CD14-positive monocyte (primary cell): ENCODE measurements at places on chromosomes 6 and 20. TPM values are rescaled to one million over a fixed set of nuclear protein-coding genes. Genes with fewer than 3 reads are reported as not detected.

Gene C6orf58
- not detected in 2 replicates for polyA plus RNA-seq

DNA sequence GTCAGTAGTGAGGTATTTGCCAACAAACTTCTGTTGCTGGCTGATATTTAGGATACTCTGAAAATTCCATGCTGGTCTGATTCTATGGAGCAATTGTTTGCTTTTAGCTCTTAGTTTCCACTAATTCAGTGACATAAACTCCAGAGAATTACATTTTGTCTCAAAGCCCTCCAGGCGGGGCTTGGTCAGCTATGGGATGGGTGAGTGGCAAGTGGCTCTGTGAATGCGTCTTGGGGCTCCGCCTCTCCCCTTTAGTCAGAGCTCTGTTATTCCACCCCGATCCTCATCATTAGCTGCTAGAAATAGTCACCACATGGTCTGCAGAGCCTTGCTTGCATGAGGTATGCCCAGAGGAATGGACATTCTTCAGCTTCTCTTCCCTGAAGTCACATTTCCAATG is 540.6 kb downstream of the QKI start:
- DNase-seq = no peak
- no peaks in the 10 kb centered on the region for H3K4me1 ChIP-seq
- H3K4me3 ChIP-seq = no peak overlapping the region
- no peak overlapping the region for H3K27ac ChIP-seq
- peaks cover 22% of the 10 kb centered on the region for H3K27me3 ChIP-seq

GRCh38 chr20:32207626-32208498 is at the start of the genes PLAGL2 and POFUT1:
PLAGL2 (minus strand) TSS chr20:32207743; CDS start chr20:32202178, 5,565 bp downstream.
POFUT1 (plus strand) TSS chr20:32207880; CDS start chr20:32207942, 62 bp downstream.
- H3K27ac ChIP-seq = peak within 1 kb of the TSS; percentile 79
- no peaks in the 10 kb centered on the region for H3K27me3 ChIP-seq
- DNase-seq = peak; percentile 76
- peaks cover 26% of the 10 kb centered on the region for H3K36me3 ChIP-seq

- no peaks in the 10 kb centered on the region for H3K4me1 ChIP-seq
- DNase-seq = no peak
- H3K27me3 ChIP-seq = no peaks in the 10 kb centered on the region
Measured at GRCh38 chr6:46451343-46451742, 39.9 kb downstream of the RCAN2 start.

DNA sequence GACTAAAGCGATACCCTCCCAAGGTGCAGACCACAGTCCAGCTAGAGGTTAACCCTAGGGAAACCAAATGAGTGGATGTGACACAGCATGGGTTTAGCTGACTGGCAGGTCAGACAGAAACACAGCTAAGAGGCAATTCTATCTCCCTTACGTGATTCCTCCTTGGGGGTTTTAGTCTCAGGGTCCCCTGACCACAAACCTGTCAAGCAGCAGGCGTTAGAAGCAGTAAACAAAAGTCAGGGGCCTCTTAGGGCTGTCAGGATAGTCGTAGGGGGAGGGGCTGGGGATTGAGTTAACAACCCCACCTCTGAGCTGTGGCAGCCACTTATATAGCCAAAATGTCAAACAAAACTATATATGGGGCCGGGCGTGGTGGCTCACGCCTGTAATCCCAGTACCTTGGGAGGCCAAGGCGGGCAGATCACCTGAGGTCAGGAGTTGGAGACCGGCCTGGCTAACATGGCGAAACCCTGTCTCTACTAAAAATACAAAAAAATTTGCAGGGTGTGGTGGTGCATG is 13.6 kb downstream of the KCNK5 start:
- H3K4me3 ChIP-seq = no peak overlapping the region
- DNase-seq = no peak
- no peaks in the 10 kb centered on the region for H3K36me3 ChIP-seq
